ENCODE measurements at places on chromosomes 3 and 15.

DNA sequence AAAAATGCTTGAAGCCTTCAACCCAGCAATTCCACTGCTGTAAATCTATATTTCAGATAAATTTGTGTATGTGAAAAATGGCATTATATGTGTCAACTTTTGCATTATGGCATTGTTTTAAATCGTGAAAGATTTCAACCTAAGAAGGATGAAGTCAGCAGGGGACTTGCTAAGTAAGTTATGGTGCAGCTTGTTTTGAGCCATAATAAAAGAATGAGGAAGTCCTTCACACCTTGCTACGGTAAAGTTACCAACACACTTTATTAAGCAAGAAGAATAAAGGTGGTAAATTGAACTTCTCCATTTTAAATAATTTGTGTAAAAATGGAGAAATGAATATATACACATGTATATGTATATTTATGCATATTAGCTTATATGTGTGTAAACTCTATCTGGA is 371.4 kb downstream of the ROBO2 start:
- DNase-seq: no peak

- no peak for DNase-seq
Measured at GRCh38 chr3:69929019-69929418, 70.5 kb upstream of the SAMMSON start.

GRCh38 chr15:91393186-91393585 is 293.1 kb downstream of the SV2B start:
- no peak for DNase-seq

DNA sequence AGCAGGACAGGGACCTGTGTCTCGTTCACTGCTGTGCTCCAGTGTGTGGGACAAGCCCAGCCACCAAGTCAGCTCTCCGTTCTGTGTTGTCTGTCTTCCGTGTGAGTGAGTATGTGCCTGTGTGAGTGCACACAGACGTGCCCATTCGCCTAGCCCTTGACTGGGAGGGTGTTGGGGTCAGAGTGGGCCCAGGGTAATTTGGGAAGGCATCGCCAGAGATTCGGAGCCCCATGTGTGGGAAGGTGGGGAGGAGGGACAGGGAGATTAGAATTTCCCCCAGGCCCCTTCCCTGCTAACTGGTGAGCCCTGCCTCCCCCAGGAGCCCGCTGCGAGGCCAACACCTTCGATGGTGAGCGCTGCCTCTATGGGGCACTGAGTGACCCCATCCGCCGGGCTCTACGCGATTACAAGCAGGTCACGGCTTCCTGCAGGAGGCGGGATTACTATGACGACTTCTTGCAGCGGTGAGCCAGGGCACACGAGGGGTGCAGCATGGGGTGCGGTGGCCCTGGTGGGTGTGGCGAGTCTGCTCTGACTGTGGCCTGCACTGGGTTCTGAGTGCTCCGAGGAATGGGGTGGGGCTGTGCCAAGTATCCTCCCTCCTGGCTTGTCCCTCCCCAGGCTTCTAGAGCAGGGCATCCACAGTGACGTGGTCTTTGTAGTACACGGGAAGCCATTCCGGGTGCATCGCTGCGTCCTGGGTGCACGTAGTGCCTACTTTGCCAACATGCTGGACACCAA is 3.1 kb downstream of the ABTB1 start:
- DNase-seq: no peak

- DNase-seq: no peak
Measured at GRCh38 chr3:123422457-123422856, 26.4 kb downstream of the ADCY5 start.

DNA sequence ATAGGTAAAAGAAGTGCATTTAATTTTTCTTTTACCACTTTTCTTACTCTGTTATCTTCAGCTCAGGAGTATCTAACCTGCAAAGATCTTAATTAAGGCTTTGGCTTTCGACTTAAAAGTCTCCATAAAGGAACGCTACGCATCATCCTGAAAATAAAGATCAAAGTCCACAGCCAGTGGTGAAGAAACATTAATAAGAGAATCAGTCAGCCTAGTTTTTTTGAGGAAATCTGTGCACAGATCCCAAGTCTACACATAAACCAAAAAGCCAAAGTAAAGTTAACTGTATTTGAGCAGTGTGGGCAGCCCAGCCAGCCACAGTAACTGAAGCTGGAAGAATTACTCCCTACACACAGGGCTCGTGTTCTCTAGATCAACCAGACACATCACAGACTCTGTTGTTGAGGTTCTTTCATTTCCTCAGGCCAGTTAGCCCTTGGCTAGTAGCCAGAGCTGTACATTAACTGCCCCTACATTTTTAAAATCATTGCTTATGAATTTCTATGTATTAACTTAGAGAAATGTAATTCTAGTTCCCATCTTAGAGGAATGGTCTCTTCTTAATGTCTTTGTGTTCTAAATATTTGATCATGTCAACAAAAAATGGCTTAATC is 6.9 kb downstream of the LRRC2 start:
- no peak for DNase-seq

DNA sequence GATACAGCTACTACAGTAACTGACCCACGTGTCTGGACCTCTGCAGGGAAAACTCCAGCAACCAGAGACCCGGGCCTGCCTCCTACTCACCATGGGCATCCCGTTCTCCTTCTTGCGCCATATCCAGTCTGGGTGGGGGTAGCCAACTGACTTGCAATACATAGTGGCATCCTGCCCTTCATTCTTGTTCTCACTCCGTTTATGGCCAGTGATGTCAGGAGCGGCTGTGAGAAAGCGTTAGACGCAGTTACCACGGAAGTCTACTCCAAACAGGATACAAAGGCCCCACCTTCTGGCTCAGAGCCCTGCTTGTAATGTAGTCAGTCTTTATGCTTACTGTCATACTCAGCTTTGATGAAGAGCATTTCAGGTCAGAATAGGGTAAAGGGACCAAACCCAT is 59.6 kb downstream of the NPTN start:
- DNase-seq: no peak

DNA sequence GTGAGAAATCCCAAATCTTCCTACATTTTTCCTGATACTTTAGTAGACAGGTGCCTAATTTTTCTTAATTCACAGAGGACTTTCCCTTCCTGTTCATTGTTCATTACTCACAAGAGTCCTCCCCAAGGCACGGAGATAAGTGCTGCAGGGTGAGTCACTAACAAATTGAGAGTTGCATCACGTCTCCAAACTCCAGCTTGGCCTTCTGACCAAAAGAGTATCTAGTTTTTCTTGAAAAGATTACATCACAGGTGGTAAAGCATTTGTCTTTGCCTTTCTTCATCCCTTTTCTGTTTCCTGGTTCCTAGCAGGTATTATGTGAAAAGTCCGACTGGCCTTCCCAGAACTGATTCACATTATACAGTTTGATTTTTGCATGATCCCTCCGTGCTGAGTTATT is 24.9 kb upstream of the RASGRP1 start:
- DNase-seq: no peak

GRCh38 chr3:141151439-141151838 is 80.2 kb upstream of the PXYLP1 start:
- no peak for DNase-seq

DNA sequence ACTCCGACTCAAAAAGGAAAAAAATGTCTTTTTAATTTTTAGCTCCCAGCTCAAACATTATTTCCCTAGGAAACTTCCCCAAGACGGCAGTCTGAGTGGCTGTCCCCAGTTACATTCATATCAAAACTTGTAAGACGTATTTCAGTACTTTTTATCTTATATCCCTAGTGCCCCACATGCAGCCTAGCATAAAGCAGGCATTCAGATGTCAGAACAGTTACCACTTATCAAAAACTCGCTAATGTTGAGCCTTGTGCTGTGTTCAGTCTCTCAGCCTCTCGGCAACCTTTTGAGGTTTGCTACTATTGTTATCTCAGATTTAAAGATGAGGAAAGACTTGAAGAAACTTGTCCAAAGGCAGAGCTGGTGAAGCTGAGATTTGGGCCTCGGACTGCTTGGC is 6.6 kb upstream of the SELENOS start:
- DNase-seq: no peak

DNA sequence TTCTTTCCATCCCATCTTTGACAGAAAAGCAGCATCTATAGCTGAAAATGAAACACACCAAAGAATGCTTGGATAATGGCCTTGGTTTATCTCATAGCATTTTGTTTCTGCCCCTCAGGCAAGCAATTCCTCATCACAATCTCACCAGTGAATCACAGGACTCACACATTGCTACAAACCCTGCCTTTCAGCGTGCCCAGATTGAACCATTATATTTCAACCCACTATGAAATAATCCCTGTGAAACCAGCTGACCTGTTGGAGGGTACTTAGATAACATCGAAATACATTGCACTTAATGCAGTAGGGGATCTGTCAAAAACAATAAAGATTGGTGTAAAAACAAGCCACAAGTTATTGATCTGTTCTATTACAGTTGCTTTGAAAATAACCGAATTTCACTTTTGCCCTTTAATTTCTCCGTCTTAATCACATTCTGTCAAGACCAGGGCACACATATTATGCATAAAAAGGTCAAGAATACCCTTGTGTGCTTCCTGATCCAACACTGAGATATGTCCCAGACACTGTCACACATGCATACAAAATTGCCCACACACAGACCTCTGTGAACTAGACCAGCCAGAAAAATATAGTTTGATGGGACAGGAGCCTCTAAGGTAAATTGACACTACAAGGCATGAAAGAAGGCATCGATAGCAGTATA is 839.8 kb downstream of the NTRK3 start:
- DNase-seq: no peak

DNA sequence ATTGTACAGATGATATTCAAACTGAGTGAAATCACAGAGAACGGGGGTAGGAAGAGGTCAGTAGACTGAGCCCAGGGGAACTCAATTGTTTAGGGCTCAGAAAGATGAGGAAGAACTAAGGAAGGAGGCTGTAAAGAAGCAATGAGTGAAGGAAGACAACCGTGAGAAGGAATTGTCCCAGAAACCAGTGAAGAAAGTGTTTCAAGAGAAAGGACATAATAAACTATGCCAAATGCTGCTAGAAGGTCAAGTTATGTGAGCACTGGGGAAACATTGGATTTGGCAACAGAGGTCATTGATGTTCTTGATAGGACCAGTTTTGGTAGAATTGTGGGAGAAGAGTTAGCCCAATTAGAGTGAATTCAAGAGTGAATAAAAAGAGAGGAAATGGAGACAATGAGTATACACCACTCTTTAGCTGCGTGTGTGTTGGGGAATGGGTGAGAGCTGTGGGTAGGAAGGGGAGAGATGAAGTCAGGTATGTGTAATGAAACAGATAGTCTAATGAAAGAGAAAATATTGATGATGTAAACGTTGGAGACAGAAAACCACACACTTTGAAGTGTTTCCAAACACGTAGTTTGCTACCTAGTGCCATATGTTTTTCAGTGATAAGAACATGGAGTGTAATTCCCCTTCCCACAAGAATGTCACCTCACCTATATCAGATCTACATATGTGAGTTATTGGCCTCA is 42.5 kb upstream of the MME start:
- peak; percentile 42 for DNase-seq

GRCh38 chr3:168512802-168513201 is 417.1 kb upstream of the GOLIM4 start:
- DNase-seq: no peak

GRCh38 chr3:40451551-40451950 is 5.6 kb upstream of the RPL14 start:
- DNase-seq: no peak

DNA sequence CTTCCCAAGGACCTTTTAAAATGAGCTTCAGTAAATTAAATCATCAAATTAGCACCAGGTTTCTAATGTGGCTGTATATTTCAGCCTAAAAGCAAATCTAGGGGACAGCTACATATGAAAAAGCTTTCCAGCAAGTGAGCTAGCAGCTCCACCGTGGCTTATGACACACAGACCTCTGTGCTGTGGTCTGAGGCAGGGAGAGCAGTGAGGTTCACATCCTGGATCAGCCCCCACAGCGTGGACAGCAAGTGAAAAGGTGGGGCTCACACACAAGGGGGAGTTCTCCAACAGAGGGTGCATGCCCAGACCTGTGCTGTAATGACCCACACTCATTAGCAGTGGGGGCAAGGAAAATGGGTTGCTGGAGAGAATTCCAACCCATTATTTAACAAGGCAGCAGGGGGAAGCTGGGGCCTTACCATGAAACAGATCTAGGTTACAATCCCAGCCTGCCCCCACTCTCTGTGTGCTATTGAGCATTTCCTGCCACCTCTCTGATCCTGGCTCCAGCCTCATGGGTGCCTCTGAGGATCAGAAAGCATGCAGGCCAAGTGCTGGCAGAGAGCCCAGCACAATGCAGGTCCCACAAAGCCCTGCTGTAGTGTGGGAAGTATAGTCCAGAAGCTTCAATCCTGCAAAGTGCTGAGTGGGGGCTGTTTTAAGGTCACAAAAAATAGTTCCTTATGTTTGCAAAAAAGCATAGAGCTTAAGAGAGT is 48.2 kb downstream of the RASGRF1 start:
- no peak for DNase-seq

- peak; percentile 73 for DNase-seq
Measured at GRCh38 chr3:172511783-172512762, 11.2 kb downstream of the TNFSF10 start.

DNA sequence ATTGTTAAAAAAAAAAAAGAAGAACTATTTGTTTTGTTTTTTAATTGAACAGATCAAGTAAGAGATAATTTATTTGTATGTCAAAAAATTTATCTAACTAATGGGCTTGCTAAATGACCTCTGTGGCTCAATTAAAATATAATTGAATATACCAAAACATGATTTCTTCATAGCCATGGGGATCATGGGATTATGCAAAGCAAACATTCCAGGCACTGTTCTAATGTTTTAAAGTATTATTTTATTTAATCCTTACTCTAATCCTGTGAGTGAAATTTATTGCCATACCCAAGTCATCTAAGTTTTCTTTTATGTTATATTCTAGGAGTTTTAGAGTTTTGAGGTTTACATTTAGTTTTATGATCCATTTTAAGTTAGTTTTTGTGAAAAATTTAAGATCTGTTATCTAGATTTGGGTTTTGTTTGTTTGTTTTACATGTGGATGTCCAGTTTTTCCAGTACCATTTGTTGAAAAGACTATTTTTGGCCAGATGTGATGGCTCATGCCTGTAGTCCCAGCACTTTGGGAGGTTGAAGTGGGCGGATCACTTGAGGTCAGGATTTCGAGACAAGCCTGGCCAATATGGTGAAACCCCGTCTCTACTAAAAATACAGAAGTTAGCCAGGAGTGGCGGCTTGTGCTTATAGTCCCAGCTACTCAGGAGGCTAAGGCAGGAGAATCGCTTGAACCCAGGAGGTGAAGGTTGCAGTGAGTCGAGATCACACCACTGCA is 52.3 kb upstream of the CNOT10 start:
- DNase-seq: no peak

- peak; percentile 8 for DNase-seq
Measured at GRCh38 chr3:121834157-121834670, 646 bp downstream of the IQCB1 start.

DNA sequence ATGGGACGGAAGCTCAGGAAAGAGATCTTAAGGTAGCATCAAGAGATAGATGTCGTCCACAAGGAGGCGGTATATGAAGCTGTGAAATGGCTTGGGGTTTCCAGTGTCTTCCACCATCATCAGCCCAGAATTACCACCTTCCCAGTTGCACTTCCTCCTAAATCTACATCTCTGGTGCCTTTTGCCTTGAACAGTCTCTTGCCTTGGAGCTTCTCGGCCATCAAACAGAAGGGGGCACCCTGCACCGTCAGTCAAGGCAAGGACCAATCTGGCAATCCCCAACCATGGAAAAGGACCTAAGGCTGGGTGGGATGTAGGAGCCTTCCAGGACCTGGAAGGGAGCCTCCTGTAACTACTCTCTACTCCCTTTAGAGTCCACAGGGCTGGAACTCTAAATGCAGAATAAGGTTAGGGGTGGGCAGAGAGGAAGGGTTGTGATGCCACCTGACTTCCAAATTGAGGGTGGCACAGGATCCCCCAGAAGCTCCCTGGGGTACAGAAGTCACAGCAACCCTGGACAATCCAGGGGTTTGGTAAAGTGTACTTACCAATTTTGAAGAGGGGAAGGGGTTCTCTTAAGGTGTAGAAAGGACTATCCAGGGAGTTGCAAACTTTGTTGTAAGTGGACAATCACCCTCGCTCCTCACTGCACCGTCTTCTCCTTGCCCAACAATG is 1.0 kb upstream of the RYR3 start:
- DNase-seq: peak; percentile 89
